Trophoblast cell (in vitro differentiated cells and primary cell): ENCODE measurements at places on chromosomes 5 and 9.

GRCh38 chr9:99162759-99163364, 57.9 kb downstream of the TGFBR1 start:
- no peaks in the 10 kb centered on the region for H3K36me3 ChIP-seq
- no peak overlapping the region for H3K4me3 ChIP-seq
- no peaks in the 10 kb centered on the region for H3K27me3 ChIP-seq
- no peak overlapping the region for H3K27ac ChIP-seq
- DNase-seq, result peak; percentile 61
- H3K4me1 ChIP-seq, result no peaks in the 10 kb centered on the region

DNA sequence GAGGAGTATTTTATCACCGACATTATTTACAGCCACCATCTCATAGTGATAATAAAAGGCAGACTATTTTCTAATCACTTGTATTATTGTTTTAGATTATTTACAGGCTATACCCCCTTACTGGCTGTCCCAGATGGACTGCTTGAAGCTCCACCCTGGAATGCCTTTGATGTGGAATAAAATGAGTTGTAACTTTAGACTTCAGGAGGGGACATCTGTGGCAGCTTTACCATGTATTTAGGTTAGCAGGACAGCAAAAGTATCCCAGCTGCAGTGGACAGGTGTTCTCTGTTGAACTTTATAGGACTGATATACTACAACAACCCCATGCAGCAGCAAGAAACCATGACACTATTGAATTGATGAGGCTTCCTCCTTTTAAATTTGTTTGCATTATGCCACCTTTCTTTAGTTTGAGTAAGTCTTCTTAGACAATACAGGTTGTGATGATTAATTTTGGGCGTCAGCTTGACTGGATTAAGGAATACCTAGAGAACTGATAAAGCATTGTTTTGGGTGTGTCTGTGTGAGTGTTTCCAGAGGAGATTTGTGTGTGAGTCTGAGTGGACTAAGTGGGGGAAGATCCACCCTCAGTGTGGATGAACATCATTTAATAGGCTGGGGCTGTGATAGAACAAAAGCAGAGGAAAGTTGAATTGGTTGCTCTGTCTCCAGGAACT, 29.2 kb upstream of the C9orf57 start:
- no peak overlapping the region for H3K4me3 ChIP-seq
- DNase-seq, result no peak
- H3K36me3 ChIP-seq, result no peaks in the 10 kb centered on the region
- H3K4me1 ChIP-seq, result no peaks in the 10 kb centered on the region
- H3K27me3 ChIP-seq, result no peaks in the 10 kb centered on the region

GRCh38 chr5:35365758-35366157, 135.5 kb upstream of the PRLR start:
- H3K4me3 ChIP-seq, result no peak overlapping the region
- H3K36me3 ChIP-seq, result no peaks in the 10 kb centered on the region
- H3K4me1 ChIP-seq, result no peaks in the 10 kb centered on the region
- DNase-seq, result no peak
- no peak overlapping the region for H3K27ac ChIP-seq
- H3K27me3 ChIP-seq, result no peaks in the 10 kb centered on the region

DNA sequence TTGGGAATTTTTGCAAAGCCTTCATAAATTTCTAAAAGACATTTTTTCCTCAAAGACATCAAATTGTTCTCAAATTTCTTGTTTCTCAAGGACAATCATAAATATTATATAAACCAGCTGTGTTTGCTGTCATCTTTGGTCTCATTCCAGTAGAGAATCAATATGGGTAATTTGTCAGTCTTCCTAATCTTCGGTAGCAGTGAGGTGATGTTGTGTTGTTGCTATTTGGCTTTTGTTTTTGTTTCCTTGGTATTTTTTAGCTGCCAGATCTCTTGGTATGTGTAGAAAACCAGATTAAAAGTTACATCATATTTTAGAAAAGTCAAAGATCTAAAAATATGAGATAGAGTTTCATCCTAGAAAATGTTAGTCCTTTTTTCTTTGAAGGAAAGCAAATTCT, 87.5 kb downstream of the CAMK4 start:
- H3K27me3 ChIP-seq, result no peaks in the 10 kb centered on the region
- no peaks in the 10 kb centered on the region for H3K36me3 ChIP-seq
- DNase-seq, result peak; percentile 20
- peaks cover 3% of the 10 kb centered on the region for H3K4me1 ChIP-seq
- no peak overlapping the region for H3K4me3 ChIP-seq

DNA sequence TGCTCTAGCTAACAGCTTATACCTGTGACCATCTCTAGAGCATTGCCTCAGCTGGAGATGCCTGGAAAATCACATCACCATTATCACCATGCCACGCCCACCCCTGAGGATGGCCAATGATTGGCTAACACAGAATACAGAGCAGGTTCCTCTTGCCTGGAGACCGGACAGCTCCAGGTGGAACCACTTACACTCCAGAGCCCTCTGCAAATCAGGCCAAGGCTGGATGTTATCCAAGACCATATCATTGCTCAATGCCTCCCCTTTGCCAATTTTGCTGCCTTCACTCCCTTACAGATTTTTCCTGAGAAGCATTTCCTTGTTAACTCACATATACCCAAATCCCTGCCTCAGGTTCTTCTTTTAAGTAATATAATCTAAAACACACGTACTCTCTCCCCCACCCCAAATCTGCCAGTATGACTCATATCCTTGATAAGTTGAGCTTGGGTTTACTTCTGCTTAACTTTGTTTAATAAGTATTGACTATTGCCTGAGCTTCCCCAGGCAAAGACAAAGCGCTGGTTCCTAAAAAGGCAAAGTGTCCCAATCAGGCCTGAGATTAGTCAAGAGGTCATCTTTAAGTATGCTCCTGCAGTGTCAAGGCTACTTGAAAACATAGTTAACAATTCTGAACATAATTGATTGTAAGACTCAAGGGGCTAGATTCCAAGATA, 309.6 kb downstream of the EPB41L4A start:
- no peaks in the 10 kb centered on the region for H3K36me3 ChIP-seq
- H3K4me3 ChIP-seq, result no peak overlapping the region
- peak; percentile 41 for DNase-seq
- no peaks in the 10 kb centered on the region for H3K27me3 ChIP-seq
- no peak overlapping the region for H3K27ac ChIP-seq
- no peaks in the 10 kb centered on the region for H3K4me1 ChIP-seq

- H3K4me1 ChIP-seq, result no peaks in the 10 kb centered on the region
- no peaks in the 10 kb centered on the region for H3K27me3 ChIP-seq
These were observed 58.4 kb upstream of the ALDH1A1 start for GRCh38 chr9:73011181-73011750.
